ENCODE measurements at places on chromosomes 11 and 22.

GRCh38 chr11:117197516-117198456 is 1.4 kb upstream of the TAGLN start:
- DNase-seq: peak; percentile 16

DNA sequence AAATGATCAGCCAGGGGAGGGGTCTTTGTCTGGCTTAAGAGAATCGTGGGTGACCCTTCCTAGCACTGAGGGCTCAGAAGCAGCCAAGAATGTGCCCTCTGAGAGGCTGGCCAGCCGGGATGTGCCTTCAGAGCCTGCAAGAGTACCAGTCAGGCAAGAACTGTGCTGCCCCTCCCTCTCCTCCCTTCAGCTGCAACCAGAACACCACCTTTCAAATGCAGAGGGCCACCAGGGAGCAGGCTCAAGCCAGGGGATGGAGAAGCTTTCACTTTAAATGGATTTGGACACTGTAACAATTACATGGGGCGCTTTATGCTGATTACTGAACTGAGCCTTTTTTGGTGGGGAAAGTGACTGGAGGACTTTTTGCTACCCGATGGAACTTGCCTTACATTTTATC is 44.9 kb upstream of the TENM4 start:
- DNase-seq: no peak

DNA sequence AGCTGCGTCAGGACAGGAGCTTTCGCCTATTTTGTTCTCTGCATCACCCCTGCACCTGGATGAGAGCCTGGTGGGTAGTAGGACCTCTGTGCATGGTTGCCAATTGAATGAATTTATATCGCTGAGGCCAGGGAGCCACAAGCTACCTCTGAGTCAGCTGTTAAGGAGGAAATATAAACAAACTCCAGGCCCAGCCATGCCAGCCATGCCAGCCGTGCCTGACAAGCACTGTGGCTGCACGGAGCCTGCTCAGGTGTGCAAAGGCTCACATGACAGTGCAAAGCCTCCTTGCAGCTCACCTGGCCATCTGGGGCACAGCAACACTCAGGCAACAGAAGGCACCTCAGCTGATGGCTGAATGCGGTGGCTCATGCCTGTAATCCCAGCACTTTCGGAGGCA is 33.7 kb upstream of the LINC01488 start:
- peak; percentile 47 for DNase-seq

DNA sequence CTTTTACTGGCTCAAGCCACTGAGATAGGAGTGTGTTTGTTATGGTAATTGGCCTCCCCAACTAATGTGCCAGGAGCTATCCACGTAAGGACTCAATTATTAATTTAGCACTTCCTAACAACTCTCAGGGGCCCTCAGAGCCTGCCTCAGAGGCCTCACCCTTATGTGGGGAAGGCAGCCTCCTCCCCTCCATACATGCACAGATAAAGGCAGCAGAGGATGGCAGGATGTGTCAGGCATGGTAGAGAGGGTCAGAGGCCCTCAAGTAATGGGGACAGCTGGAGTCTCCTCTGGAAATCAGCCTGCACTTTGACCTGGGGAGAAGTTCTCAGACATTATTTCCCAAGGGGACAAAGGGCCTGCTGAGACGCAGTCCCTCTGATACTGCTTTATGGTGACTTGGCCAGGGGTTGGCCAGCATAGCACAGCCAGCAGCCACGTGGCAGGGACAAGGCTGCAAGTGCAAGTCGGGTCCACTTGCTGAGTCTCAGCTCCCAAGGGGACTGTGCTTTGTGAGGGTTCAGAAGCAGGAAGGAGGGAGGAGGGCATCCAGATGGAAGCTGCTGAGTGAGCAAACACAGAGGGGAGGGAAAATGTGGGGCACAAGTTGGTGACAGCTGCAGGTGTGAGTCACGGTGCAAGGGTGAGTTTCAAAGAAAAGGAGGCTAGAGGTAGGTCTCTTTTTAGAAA is 17.0 kb downstream of the MOGAT2 start:
- DNase-seq: no peak

DNA sequence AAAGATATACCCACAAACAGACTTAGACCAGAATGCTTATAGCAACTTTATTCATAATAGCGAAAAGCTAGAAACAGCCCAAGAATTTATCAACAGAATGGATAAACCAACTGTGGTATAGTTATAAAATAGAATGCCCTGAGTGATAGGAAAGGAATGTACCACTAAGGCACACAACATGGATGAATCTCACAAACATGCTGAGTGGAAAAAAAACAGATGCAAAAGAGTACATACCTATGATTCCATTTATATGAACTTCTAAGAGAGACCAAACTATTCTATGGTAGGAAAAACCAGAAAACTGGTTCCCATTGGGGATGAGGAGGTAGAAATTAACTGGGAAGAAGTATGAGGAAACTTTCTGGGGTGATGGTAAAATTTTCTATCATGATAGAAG is 40.4 kb upstream of the GRIK4 start:
- DNase-seq: peak; percentile 66

- DNase-seq: no peak
Measured at GRCh38 chr11:3094223-3094824, 37.1 kb upstream of the CARS1 start.

- no peak for DNase-seq
Measured at GRCh38 chr22:31276426-31277167, 15.7 kb downstream of the PIK3IP1 start.

DNA sequence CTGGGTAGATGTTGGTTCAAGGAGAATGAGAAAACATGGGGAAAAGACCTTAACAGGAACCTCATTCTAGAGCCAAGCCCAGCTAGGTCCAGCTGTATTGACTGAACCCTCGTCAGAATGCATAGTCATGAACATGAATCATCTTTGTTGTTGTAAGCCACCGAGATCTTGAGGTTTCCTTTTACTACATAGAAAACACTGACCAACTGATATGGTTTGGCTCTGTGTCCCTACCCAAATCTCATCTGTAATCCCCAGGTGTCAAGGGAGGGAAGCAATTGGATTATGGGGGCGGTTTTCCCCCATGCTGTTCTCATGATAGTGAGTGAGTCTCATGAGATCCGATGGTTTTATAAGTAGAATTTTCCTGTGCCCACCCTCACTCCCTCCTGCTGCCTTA is 19.4 kb upstream of the PHOX2A start:
- DNase-seq: no peak

DNA sequence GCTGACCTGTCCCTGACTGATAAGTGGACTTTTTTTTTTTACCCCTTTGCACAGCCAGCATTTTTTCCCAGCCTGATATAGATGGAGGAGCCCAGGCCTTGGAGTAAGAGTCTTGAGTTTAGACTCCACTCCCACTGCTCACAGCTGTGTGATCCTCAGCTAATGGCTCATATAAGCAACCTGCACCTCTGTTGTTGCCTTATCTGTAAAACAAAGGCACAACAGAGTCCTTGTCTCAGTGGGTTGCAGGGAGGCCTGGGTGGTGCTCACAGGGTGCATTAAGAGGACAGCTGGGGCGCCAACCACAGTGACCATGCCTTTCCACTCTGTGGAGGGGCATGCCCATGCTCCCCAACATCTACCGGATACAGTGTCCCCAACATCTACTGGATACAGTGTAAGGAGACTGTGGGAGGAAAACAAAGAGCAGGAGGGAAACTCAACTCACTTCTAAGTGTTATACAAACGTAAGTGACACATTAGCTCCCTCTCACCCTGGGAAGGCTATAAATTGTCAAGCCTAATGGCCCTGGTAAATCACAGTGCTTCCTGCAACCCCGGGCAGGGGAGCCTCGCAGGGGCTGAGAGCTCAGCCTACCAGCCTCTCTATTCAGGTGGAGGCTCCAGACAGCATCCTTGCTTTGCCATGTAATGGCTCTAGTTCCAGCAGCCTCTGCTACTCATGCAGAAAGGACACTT is 109.5 kb downstream of the TENM4 start:
- DNase-seq: no peak
